ENCODE measurements at places on chromosomes 4 and X. TPM values are rescaled to one million over a fixed set of nuclear protein-coding genes. Genes with fewer than 3 reads are reported as not detected.
A peak's percentile ranks its signal among the peaks of the same experiment; 100 is the strongest.

DNA sequence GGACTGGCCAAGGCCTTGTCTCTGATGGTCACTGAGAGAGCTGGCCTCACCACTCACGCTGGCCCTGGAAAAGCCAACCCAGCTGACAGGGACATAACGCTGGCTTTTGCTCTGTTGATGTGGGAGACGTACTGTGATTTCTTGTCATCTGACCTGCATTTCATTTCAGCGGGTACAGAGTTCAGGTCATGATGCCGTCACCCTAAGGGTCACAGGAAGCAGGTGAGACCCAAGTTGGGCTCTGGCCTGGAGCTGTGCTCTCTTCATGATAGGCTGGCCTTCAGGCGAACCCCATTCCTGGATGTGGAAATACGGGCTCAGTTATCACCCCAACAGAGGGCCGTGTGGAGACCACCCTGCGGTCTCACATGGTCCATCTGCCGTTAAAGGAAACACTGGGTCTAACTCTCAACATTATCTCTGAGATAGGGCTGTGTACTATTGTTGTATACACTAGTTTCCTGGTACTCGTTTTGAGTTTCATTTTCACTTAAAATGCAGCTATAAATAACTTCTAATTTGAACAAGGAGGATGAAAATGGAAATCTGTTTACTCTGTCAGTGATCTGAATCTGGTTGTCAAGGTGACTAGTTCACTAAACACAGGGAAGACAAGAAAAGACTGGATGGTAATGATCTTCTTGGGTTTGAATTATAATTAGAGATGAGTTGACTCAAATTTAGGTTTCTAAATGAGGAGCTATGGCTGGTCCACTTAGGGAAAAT, 89.1 kb downstream of the TBC1D9 start:
- H3K4me1 ChIP-seq = no peaks in the 10 kb centered on the region
- no peak overlapping the region for H3K4me3 ChIP-seq
- DNase-seq = no peak
- no peak overlapping the region for H3K27ac ChIP-seq
- H3K36me3 ChIP-seq = no peaks in the 10 kb centered on the region
- no peaks in the 10 kb centered on the region for H3K27me3 ChIP-seq

DNA sequence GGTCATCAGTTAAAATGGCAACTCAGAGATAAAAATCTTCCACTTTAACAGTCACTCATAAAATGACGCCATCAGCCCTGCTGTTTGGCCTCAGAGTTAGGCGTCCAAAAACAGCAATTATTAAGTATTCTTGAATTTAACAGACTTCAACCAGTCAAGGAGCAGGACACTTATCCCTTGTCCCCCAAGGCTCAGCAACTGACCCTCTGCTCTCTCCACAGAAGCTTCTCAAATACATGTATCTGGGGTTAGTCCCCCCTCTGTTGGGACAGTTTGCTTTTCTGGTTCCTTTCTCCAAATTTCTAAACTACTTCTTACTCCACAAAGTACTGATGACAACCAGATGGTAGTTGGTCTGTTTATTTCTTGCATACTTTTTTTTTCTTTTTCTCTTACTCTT, 54.4 kb downstream of the SOD3 start:
- no peak for DNase-seq
- peaks cover 50% of the 10 kb centered on the region for H3K4me1 ChIP-seq
- no peaks in the 10 kb centered on the region for H3K36me3 ChIP-seq
- H3K4me3 ChIP-seq = no peak overlapping the region

DNA sequence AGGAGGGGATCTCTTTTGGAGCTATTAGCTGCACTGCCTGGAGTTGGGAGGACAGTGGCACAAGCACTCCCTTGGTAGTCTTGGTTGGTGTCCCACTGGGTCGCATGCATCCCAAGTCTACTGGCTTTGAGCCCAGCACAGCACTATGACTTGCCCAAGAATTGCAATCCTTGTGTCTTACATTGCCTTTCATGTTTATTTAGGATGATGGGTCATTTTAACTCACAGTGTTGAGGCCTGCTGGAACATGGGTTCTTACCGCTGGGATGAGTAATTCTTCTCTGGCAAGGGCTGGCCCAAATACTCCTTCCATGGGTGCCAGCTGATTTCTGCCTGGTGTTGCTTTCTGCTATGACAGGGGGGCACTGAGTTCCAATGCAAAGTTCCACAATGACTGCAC, 185.5 kb downstream of the TEX13C start:
- no peaks in the 10 kb centered on the region for H3K4me1 ChIP-seq
- no peaks in the 10 kb centered on the region for H3K27me3 ChIP-seq
- no peak for DNase-seq
- H3K36me3 ChIP-seq = no peaks in the 10 kb centered on the region

- peaks cover 31% of the 10 kb centered on the region for H3K36me3 ChIP-seq
- H3K4me3 ChIP-seq = no peak overlapping the region
- DNase-seq = no peak
- H3K4me1 ChIP-seq = no peaks in the 10 kb centered on the region
- no peak overlapping the region for H3K27ac ChIP-seq
Observed at GRCh38 chr4:40059362-40059761, 2.7 kb downstream of the N4BP2 start.

GRCh38 chr4:134215620-134216344, 14.2 kb upstream of the PABPC4L start:
- no peaks in the 10 kb centered on the region for H3K36me3 ChIP-seq
- no peaks in the 10 kb centered on the region for H3K4me1 ChIP-seq
- no peak overlapping the region for H3K27ac ChIP-seq
- H3K27me3 ChIP-seq = no peaks in the 10 kb centered on the region
- no peak for DNase-seq

GRCh38 chr4:1813231-1813630, 20.1 kb downstream of the FGFR3 start:
- H3K27me3 ChIP-seq = no peaks in the 10 kb centered on the region
- no peak overlapping the region for H3K4me3 ChIP-seq
- H3K36me3 ChIP-seq = peaks cover 15% of the 10 kb centered on the region
- H3K4me1 ChIP-seq = no peaks in the 10 kb centered on the region
- DNase-seq = no peak

DNA sequence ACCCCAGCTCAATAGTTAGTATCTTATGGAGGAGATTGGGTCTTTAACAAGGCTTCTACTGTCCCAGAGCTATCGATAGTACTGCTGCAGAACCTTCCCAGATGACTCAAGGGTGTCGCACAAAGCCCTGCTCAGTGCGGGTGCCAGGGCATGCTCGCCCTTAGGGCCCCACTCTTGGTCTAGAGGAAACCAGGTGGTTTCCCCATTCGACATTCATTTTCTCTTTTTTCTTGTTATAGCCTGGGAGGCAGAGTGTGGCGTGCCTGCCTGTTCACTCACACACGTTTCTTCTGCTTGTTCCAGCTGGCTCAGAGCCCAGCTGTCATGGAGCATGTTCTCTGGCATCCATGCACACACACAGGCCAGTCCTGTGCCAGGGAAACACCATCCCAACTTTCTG, 144.5 kb downstream of the SMIM20 start:
- H3K4me1 ChIP-seq = no peaks in the 10 kb centered on the region
- no peak overlapping the region for H3K27ac ChIP-seq
- H3K4me3 ChIP-seq = no peak overlapping the region

DNA sequence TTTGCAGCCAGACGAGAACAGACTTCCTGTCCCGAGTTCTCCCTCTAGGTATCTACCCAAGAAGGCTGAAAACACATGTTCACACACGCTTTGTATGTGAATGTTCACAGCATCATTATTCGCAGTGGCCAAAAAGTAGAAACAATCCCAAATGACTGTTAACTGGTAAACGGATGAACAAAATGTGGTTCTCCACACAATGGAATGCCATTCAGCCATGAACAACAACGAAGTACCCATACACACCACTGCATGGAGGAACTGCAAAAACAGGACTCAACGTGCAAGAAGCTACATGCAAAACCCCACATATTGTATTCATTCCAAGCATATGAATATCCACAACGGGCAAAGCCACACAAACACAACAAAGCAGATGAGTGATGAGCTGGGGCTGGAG, 45.0 kb downstream of the PDHA1 start:
- no peak overlapping the region for H3K27ac ChIP-seq
- no peaks in the 10 kb centered on the region for H3K27me3 ChIP-seq
- no peaks in the 10 kb centered on the region for H3K4me1 ChIP-seq
- H3K4me3 ChIP-seq = no peak overlapping the region
- no peak for DNase-seq

DNA sequence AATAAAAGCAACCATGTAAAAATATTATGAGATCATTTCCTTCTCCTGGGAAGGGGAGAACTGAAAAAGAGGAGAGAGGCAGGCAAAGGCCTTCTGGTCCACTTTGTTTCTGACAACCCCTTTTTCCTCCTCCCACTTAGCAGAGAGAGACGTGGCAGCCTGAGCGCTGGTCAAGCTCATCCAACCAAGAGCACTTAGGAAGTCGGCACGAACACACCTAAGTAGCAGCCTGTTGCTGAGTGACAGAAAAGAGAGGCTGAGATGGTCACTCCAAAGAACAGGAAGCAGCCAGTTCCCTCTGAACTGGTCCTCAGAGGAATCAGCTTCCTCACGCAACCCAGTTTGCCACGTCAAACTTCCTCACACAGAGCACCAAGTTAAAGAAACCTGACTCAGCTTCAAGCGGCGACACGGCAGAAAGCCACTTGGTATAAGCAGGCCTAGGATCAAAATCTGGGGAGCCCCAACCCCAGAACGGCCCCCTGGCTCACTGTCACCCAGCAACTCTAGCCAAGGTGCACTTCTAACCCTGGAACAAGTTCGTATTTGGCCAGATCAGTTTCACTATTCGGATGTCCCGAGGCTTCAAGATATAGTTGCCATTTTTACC, 861 bp downstream of the SEC24D start:
- no peaks in the 10 kb centered on the region for H3K27me3 ChIP-seq
- DNase-seq = peak; percentile 22
- no peaks in the 10 kb centered on the region for H3K4me1 ChIP-seq
- peaks cover 21% of the 10 kb centered on the region for H3K36me3 ChIP-seq

- no peak overlapping the region for H3K27ac ChIP-seq
- no peak overlapping the region for H3K4me3 ChIP-seq
- H3K27me3 ChIP-seq = no peaks in the 10 kb centered on the region
- H3K36me3 ChIP-seq = no peaks in the 10 kb centered on the region
- no peaks in the 10 kb centered on the region for H3K4me1 ChIP-seq
- DNase-seq = no peak
Observed at GRCh38 chr4:59615316-59615715, 1584.8 kb upstream of the ADGRL3 start.

DNA sequence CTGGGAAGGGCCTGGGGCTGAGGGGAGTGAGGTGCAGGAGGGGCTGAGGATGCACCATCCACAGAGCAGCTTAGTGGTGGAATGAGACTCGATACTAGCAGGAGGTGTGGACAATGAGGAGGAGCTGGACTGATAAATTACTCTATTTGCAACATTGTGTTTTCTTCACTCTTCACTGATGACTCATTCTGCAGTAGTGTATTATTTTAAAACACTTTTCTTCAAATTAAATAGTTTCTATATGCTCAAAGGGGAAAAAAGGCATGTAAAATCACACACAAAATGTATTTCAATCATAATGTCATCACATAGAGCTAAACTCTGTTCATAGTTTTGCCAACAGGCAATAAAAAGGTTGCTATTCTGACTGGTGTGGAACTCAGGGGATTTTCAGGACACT, 467.0 kb upstream of the CTSO start:
- H3K4me3 ChIP-seq = no peak overlapping the region
- no peak overlapping the region for H3K27ac ChIP-seq
- H3K27me3 ChIP-seq = no peaks in the 10 kb centered on the region

- no peak for DNase-seq
- no peaks in the 10 kb centered on the region for H3K36me3 ChIP-seq
- H3K27me3 ChIP-seq = no peaks in the 10 kb centered on the region
- no peak overlapping the region for H3K4me3 ChIP-seq
- H3K27ac ChIP-seq = no peak overlapping the region
Observed at GRCh38 chr4:136121426-136121825, 1410.9 kb downstream of the PCDH18 start.

DNA sequence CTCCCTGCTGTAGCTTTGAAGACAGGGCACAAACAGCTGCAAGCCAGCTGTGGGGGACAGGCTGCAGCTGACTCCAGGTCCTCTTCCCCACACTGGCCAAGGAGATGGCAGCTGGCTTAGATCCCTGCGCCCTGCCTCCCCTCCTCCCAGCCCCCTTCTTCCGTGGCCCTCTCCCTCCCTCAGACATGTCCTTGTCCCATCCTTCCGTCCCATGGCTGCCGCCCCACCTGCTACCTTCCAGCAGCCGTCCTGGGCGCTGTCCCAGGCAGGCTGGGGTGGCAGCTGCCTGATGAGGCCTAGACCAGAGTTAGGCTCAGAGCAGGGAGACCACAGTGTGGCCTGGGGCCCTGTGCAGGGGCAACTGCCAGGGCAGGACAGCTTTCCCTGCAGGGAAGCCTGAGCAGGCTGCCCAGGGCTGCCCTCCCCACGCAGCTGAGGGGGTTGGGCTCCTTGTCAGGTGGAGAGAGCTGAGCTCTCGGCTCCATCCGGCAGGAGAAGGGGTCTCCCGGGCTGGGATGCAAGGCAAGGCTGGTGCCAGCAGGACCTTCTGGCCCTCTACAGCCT, 3.3 kb upstream of the BGN start:
- H3K27ac ChIP-seq = no peak overlapping the region
- no peak for DNase-seq
- H3K4me1 ChIP-seq = no peaks in the 10 kb centered on the region
- no peaks in the 10 kb centered on the region for H3K36me3 ChIP-seq
- no peak overlapping the region for H3K4me3 ChIP-seq

DNA sequence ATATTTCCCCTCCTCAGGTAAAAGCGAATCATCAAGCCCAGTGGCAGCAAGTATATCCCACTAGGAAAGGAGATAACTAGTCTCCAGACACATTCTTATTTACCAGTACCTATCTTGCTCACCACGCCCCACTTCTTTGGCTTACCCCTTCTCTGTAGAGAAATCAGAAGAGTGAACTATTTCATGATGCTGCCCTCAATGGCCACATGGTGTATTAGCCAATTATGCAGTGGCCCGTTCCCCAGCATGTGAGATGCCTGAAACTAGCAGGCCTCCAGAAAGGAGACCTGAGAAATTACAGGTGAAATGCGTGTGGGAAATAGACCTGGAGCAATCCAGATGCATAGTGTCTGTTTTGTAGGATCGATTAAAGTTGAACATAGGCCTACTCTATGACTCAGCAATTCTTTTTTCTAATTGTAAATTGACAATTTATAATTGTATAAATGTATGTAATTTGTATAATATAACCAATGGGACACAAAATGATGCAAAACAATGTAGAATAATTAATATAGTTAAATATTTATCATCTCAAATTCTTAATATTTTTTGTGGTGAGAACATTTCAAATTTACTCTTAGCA, 87.3 kb downstream of the CXCL13 start:
- H3K4me3 ChIP-seq = no peak overlapping the region
- peaks cover 18% of the 10 kb centered on the region for H3K4me1 ChIP-seq
- peak overlapping the region; percentile 30 for H3K27ac ChIP-seq
- DNase-seq = no peak

- no peak overlapping the region for H3K4me3 ChIP-seq
- no peak for DNase-seq
- peaks cover 12% of the 10 kb centered on the region for H3K4me1 ChIP-seq
- H3K36me3 ChIP-seq = no peaks in the 10 kb centered on the region
- H3K27me3 ChIP-seq = no peaks in the 10 kb centered on the region
Observed at GRCh38 chrX:2707334-2707760, 16.3 kb downstream of the CD99 start.

- H3K4me3 ChIP-seq = no peak overlapping the region
- peak; percentile 12 for DNase-seq
- peaks cover 9% of the 10 kb centered on the region for H3K4me1 ChIP-seq
- H3K36me3 ChIP-seq = no peaks in the 10 kb centered on the region
- H3K27ac ChIP-seq = no peak overlapping the region
- H3K27me3 ChIP-seq = no peaks in the 10 kb centered on the region
Observed at GRCh38 chr4:157014621-157015591, 43.3 kb upstream of the PDGFC start.

Gene INTS6L
- total RNA-seq = 5.7 TPM

Gene CPE
- total RNA-seq = 4.1 TPM

Gene TMEM271
- total RNA-seq = not detected

Gene FABP2
- total RNA-seq = not detected

Gene ARR3
- not detected for total RNA-seq

Gene TRIML2
- total RNA-seq = not detected

Gene CACNA1F
- not detected for total RNA-seq
